RWPE1 (cell line): ENCODE measurements at places on chromosomes 5 and 9.

DNA sequence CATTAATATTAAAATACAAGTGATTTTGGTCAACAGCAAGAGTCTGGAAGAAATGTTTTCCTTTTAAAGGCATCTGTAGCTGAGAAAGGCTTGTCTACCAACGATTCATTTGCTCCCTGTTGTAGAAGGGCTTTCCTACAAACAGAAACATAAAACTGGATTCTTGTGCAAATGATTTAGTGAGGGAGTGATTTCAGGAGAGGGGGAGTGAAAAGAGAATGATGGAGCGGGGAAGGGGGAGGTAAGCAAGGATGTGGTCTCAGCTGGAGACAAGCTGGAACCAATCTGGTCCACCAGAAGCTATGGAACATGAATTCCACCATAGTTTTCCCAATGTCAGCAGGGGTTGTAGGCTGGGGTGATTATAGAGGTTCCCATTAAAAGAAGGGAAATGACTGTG, 196.3 kb downstream of the FBXO4 start:
- DNase-seq: no peak

DNA sequence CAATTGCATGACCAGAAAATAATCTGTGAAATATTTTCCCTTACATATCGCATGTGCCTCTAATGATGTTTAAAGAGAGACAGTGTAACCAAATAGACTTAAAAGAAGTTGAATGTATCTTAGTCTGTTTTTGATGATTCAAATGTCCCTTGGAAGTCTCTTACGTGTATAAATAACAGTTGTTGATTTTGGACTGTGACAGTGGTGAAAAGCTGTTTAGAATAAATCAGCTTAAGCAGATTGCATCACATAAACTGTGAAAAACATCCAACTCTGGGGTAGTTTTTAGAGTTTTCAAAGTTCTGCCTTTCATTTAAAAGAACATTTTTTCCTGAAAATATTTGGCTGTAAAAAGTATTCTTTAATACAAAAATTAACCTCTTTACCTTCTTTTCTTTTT, 301.1 kb downstream of the PRR16 start:
- DNase-seq: no peak

- no peak for DNase-seq
Observed at GRCh38 chr5:485946-486491, 38.2 kb downstream of the SLC9A3 start.

GRCh38 chr5:135392256-135392655, 6.8 kb downstream of the MACROH2A1 start:
- no peak for DNase-seq

DNA sequence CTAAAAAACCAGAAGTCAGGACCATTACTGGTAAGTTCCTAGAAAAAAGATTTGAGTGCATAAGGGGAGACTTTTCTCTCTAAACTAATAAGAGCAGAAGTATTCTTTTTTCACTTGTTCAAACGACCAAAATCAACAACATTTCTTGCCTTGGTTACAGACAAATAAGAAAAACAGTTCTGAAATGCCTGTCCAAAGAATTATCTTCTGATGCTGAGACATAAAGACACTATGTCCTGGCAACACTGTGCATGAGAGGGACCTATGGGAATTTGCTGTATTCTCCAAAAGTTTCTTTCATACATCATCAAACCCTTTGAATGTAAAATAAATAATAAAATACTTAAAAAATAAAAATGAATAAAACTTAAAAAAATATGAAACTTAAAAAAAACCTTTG, 50.4 kb downstream of the ZNF474 start:
- no peak for DNase-seq

GRCh38 chr9:98605116-98605515, 103.6 kb downstream of the GABBR2 start:
- no peak for DNase-seq
